Pons (tissue), 1 donor: ENCODE measurements at places on chromosomes 3 and 15.

- DNase-seq, result no peak
Measured at GRCh38 chr3:152772674-152773225, 62.2 kb upstream of the P2RY1 start.

- DNase-seq, result no peak
Measured at GRCh38 chr3:156620260-156620659, 54.1 kb upstream of the TIPARP start.

DNA sequence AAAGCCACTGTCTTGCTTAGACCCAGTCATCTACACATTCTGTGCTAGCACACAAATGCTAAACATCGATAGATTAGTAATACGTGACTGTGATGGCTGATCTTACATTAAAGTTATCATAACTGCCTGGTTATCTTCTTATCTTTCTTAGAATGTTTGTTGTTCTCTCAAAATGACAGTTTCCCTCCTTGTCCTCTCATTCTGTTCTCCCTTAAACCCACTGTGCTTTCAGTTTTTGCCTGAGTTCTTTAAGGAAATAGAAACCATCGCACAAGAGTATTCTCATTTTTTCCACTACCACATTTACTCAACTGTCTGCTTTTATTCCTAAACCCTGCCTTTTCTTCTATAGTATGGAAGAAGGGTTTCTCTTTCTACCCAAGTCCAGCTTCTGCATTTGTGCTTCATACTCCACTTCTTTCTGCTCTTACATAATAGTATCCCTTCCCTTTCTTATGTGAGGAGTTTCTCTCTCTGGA lies 17.1 kb downstream of the STX19 start:
- DNase-seq, result peak; percentile 18

- DNase-seq, result no peak
Measured at GRCh38 chr3:178439504-178439903, 96.7 kb upstream of the KCNMB2 start.

DNA sequence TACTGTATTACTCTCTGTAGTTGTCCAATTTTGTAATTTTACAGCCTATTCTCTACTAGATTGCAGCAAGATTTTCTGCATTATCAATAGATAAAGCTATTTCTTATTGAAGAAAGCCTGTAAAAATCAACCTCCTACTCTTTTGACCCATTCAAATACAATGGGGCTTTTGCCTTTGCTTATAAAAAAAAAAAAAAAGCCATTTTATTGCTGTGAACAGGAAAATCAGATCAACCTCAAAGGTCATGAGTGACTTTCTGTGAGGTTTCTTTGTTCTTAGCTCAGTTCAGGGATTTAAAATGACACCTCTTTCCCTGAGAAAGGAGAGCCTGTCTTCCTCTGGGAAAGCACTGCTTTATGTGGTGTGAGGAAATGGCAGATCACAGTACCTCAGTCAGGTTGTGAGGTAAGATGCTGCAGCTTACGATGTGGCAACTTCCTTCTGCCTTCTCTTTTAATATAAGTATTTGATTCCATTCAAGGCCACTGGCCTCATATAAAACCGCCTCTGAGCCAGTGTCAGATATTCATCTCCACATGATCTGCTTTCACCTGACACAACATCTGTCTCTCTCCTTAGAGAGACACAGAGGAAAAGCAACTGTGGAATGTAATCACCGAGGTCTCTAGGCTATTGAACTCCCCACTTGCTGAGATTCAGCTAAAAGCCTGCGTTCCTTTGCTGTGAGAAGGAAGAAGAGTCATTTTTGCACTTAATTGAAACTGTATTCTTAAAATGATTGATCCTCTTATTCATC lies 161.5 kb upstream of the MB21D2 start:
- DNase-seq, result no peak

DNA sequence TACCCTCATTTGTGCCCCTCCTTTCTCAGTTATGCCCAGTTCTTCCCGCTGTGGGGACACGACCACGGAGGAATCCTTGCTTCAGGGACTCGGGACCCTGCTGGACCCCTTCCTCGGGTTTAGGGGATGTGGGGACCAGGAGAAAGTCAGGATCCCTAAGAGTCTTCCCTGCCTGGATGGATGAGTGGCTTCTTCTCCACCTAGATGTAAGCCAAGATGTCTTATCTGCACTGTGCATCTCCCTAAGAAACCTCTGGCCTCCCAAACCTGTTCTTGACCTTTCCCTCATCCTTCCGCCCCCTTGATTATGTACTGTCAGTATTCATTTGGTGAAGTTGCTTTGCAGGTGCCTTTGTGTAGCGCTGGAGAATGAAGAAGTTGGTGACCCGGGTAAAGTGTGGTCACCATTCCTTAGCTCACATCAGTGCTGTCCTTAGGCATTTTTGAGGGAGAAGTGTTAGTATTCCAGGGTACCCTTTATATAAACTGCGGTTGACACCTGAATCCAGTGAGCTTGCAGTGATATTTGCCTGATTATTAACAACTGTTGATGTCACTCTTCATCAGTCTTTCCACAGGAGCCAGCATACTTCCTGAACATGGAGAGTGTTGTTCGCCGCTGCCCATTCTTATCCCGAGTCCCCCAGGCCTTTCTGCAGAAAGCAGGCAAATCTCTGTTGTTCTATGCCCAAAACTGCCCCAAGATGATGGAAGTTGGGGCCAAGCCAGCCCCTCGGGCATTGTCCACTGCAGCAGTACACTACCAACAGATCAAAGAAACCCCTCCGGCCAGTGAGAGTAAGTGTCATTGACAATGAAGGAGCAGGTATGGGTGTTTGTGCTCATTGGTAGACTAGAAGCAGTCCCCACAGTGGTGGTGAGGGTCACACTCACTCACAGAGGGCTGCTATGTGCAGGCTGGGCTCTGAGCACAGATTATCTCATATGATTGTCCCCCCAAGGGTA lies 966 bp downstream of the ALAS1 start:
- DNase-seq, result no peak
